RWPE1 (cell line): ENCODE measurements at places on chromosomes 6 and 20.

- no peak for DNase-seq
Observed at GRCh38 chr6:19552588-19552987, 284.6 kb upstream of the ID4 start.

- no peak for DNase-seq
Observed at GRCh38 chr20:19714579-19714840, 43.5 kb upstream of the RIN2 start.

- no peak for DNase-seq
Observed at GRCh38 chr20:19254956-19255355, 42.5 kb downstream of the SLC24A3 start.

- no peak for DNase-seq
Observed at GRCh38 chr20:40197691-40198090, 491.3 kb downstream of the MAFB start.

- no peak for DNase-seq
Observed at GRCh38 chr6:15400572-15401004, 154.7 kb downstream of the JARID2 start.

- no peak for DNase-seq
Observed at GRCh38 chr6:54308289-54308985, at the start of gene TINAG. Gene TINAG, plus strand, starts transcription at chr6:54308441. Its CDS starts 110 bp downstream, at chr6:54308551.

DNA sequence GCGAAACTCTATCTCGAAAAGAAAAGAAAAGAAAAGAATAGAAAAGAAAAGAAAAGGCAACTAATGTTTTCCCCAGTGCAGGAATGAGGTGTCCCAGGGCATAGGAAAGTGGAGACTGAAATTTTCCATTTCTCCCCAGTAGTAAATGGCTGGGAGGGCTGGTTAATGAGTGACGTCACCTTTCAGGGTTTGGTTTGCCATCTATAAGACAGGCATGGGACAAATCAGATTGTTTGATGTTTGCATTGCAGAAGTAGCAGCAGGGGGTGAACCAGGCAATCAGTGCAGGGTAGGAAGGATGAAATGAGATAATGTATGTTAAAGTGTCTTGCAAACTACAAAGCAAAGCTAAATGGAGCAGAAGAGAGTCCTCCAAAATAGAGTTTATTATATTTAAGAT is 533.4 kb downstream of the PKHD1 start:
- no peak for DNase-seq

DNA sequence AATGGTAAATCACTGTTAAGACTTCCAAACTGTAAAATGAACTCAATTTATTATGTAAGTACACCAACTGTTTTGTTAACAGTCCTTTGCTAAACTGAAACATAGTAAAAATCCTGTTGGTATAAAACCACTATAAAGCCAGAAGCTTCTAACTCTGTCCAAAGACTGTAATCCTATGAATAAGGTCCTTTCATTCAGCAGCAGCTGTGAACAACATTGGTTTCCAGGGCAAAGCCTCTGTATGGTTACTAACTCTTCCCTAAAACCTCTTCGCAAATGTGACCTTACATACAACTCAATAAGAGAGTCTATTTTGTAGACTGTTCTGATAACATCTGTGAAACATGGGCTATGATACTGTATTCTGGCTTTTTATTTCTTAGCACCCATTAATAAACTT is 40.1 kb downstream of the NUP153 start:
- no peak for DNase-seq

GRCh38 chr6:87714093-87714842 is 12.2 kb upstream of the AKIRIN2 start:
- DNase-seq, result peak; percentile 78

GRCh38 chr6:131931063-131931750 is 20.0 kb downstream of the CCN2 start:
- DNase-seq, result no peak

DNA sequence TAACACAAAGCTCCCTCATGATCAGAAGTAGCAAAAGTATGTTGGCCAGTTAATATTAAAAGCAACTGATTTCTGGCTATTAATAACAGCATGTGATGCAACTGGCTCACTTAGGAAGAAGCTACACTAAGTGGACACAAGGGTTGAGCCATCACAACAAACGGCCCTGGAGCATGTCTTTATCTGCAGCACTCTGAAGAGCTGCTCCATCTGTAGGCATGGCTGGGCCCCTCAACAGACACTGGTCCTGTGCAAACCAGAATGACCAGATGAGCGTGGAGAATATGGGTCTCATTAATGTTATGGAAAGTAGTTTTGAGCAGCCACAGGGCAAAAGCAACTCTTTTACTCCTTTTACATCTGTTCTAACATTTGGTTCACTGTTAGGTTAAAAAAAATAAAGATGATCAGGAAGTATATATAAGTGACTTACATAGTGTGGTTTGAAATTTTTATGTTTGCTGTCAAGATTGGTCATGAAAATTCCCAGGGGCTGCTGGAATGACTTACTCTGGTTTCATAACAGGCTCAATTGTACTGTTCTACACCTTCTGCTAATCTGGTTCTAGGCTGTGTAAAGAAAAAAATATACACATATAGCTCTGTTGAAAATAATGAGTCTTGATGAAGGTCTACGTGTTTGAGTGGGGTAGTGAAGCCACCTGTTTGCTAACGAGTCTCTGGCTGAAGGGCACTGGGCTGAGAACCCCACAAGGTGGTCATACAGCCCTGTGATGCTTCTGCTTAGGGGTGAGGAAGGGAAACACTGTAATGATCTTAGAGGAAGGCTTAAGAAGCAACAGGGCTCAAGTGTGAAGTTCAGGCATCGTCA is 58.1 kb downstream of the INSM1 start:
- no peak for DNase-seq

DNA sequence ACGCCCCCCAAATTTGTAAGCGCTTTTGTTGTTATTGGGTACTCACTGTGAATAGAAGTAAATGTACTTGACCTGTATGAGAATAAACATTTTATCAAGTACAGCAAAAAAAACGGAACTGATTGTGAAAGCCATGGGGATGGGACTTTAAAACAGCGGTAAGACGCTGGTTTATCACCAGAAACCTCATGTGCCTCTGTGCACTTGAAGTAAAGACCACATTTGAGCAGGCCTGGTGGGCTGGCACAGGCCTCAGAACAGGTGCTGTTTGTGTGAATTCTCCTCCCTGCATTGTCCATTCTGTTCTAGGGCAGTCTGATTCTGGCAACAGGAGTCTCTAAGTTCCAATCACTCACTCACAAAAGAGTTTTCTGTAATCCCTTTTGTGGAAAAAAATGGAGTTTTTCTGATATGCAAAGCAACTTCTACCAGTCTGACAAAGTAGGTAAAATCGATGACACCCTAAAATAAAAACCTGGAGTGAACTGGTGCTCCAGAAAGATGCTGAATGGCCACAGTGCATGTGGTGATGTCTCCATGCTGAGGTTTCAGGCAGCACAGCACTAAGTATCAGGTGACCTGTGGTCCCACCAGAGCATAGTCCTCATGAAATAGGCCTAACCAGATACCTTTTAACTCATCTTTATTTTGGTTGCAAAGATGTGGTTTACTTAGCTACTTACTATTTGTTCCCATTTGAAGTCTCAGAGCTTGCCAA is 53.9 kb downstream of the STX7 start:
- DNase-seq, result no peak

GRCh38 chr6:155108070-155108820 is 113.1 kb downstream of the TIAM2 start:
- DNase-seq, result no peak

DNA sequence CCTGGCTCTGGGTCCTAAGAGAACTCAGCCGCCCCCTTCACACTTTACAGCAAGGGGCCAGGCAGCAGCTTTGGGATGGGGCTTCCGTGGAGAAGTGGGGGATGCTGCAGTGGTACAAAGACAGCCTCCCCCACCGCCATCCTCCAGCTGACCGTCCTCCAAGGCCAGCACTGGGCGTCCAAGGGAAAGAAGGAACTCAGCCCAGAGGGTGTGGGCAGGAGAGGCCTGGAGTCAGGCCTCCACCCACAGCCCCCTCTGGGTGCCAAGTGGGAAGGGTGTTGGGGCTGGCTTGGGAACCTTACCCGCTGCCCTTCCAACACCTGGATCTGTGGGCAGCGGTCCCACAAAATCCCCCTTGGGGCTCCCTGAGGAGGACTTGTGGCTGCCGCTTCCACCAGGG is 13.1 kb downstream of the STMN3 start:
- no peak for DNase-seq

DNA sequence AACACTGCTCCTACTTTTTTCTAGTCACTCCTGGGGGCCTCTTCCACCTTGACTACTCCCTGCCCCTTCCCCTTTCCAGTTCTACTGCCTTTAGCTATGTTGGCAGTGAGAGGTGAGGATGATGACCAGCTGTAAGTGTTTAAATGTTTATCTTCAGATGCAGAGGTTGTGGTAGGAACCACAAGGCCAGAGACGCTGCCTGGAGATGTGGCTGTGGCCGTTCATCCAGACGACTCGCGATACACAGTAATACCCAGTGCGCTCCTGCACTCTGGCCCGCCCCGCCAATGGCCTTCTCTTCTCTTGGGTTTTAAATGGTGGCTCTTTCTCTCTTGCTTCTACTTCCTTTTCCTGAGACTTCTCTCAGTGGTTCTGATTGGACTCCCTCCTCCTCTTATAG is 4.6 kb downstream of the VARS2 start:
- no peak for DNase-seq

GRCh38 chr6:3766214-3766613 is 14.7 kb upstream of the PXDC1 start:
- peak; percentile 56 for DNase-seq

GRCh38 chr6:158815379-158815724 is 3.8 kb downstream of the EZR start:
- no peak for DNase-seq

DNA sequence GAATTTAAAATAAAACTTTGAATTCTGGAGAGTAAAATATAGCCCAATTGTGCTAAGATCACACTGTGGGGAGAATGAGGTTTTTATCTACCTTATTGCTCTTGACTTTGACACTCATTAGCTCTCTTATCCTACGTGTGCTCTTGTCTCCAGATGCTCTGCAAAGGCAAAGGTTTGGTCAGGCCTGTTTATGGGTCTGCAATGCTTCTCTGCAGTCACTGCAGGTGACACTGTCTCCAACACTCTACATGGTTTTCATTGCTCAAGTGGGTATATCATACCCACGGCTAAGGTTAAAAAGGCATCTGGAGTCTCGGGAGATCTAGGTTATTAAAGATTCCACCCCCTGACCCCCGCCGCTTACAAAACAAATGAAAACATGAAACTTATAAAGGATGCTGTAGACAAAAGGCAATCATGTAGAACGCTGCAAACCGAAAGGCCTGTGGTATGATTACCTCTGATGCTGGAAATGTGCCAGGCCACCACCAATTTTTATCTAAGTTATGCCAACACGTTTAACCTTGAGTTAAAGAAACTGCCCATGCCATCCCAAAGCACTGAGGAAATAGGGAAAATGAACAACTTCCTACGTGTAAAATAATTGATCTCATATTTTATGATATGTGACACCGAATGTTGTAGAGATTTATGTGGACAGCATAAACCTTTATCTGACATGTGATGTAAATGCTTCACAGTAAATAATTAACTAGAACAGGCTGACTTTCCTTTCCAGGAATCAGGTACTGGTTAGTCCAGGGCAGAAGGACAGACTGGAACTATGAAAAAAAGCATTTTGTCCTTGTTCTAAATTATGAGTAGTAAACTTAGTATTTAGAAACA is 238.2 kb upstream of the NOX3 start:
- DNase-seq, result no peak

DNA sequence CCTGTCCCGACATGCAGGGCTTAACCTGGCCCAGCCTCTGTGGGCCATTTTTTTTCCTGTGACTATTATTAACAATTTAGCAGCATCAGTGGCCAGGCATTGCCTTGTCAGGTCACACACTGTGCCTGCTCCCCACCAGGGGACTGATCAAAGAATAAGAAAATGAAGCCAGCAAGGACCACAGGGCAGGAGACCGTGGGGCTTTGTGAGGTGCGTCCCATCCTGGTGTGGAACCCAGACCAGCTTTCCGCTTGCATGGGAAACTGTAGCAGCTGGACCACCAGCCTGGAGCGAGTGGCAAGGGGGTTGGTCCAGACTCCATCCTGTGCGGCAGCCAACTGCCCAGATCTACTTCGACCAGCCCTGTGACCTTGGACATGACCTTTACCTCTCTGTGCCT is 218.3 kb downstream of the ANKRD60 start:
- no peak for DNase-seq

- no peak for DNase-seq
Observed at GRCh38 chr20:50813801-50814200, 18.9 kb downstream of the BCAS4 start.

- DNase-seq, result no peak
Observed at GRCh38 chr6:5464099-5464885, 203.0 kb downstream of the FARS2 start.

- DNase-seq, result no peak
Observed at GRCh38 chr6:100347901-100348550, 116.7 kb downstream of the SIM1 start.

DNA sequence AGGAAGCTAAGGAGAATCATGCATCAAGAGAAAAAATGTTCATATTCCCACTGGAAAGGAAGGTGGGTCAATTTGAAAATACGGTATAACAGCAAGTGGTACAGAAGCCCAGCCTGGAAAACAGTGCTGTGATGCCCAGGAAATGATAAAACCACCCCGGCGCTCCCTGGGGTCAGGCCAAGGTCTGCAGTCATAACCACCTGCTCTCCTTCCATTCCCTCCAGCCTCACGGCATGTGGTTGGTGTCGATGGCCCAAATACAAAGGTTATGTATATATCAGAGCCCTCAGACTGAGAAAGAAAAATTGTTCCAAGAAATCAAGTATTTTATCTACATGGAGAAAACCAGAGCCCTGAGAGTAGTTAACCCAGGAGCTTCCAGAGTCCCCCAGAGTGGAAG is 208.1 kb upstream of the CDYL start:
- no peak for DNase-seq

GRCh38 chr6:31940256-31940664 is 5.6 kb upstream of the CFB start:
- DNase-seq, result no peak

DNA sequence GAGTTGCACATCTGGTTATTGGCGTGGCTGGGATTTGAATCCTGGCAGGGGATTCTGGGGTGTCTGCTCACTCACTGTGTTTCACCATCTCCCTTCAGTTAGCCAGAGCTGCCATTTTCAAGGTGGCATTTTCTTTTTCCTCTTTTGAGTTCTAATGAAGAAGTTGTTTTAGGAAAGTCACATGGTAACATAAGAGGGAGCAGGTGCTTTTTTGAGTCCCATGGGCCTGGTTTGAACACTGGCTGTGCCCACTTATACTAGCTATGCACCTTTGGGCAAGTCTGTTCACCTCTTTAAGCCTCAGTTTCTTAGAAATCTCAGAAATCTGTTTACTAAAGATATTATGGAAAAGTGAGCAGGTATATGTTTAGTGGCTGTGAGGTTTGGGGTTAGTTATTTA is 39.6 kb downstream of the ANKS1A start:
- no peak for DNase-seq

- no peak for DNase-seq
Observed at GRCh38 chr6:118186672-118187567, 279.9 kb downstream of the SLC35F1 start.

DNA sequence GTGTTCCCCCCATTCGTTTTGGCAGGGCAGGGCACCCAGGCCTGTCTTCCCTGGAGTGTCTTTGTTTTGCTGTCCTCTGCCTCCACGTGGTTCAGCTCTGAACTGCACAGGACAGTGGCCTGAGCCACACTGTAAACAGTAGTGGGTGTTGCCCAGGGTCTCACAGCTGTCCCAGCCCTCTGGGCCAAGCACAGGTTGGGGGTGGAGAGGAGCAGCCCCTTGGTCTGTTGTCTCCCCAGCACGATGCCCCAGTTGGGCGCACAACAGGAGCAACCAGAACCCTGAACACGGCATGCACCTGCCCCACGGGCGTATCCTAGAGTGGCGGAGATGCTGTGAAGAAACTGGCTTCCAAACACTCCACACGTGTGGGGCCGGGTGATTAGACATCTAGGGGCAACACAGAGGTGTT is 14.4 kb downstream of the CCDC167 start:
- no peak for DNase-seq

GRCh38 chr20:20741087-20742045 is 28.9 kb upstream of the RALGAPA2 start:
- DNase-seq, result no peak
